ENCODE measurements at places on chromosomes 5 and 9. TPM values are rescaled to one million over a fixed set of nuclear protein-coding genes. Genes with fewer than 3 reads are reported as not detected.

DNA sequence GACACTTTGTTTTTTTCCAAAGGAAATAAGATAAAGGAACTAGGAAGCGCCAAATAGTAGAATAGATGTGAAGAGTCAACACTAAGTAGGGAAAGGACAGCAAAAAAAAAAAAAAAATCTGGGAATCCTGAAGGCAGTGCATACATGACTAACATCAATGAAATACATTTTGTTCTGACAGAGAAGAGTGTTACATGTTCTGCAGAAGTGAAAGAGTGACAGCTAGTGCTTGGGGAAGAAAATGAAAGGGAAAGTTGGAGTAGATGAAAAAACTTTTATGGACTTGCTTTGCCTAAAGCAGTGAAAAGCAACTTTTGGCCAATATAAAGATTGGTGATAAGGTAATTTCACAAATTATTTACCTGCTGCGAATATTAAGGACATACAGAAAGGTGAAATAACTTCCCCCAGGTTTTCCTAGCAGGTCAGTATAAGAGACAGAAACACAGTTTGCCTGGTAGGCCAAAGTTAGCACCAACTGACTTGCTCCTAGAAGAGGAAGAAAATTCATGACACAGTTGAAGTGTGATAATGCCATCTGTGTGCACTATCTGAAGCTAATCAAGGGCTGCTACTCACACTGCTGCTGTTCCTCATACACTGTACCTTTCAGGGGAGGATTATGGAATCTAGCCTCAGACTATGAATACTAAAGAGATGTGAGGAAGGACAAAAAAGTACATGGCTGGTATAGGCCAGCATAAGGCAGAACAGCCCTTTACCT is 38.6 kb downstream of the RANBP6 start:
- DNase-seq = no peak

DNA sequence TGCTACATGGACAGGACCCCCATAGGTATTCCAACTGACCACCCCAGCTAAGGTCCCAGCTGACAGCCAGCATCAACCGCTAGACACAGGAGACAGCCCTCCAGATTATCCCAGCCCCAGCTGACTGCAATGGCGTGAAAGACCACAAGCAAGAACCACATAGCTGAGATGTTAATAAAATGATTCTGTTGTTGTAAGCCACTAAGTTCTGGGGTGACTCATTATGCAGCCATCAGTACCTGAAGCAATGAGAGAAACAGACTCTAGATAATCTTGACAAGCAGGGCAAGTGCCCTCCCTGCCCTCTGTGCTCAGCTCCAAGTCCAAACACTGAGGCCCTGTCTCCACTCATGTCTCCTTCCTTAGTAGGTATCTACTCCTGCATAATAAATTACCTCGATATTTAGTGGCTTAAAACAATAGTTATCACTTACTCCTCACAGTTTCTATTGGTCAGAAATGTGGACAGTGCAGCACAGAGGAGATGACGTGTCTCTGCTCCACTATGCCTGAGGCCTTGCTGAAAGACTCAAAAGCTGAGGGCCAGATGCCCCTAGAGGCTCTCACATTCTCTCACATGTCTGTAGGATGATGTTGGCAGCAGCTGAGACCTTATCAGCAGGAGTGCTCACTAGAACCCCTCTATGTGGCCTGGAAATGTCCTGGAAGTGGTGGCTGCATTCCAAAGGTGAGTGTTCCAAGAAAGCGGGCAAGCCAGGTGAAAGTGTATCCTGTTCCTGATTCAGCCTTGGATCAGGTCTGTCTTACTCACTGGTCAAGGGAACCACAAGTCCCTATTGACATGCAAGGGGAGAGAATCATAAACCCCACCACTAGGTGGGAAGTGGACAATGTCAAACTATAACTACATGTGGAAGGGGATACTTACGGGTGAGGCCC is 2.5 kb downstream of the MGAT1 start:
- DNase-seq = no peak

DNA sequence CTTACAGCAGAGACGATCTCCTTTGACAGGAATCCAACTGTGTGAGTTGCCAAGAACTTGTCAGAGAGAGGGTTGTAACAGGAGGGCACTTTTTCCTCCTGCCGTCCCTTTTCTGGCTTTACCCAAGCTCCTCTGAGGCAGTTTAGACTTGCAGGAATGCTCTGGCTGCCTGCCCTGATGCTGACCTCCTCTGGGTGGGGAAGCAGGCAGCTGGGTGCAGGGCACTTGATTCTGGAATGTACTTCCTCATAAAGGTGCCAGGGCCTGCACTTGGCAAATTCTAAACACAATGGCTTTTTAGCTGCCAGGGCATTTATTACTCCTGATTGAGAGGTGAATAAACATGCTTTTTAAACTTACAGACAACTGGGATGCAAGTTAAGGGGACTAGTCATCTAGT is 190.4 kb downstream of the EPB41L4A start:
- no peak for DNase-seq

GRCh38 chr5:92927291-92927778 is 653.7 kb downstream of the NR2F1-AS1 start:
- DNase-seq = no peak

DNA sequence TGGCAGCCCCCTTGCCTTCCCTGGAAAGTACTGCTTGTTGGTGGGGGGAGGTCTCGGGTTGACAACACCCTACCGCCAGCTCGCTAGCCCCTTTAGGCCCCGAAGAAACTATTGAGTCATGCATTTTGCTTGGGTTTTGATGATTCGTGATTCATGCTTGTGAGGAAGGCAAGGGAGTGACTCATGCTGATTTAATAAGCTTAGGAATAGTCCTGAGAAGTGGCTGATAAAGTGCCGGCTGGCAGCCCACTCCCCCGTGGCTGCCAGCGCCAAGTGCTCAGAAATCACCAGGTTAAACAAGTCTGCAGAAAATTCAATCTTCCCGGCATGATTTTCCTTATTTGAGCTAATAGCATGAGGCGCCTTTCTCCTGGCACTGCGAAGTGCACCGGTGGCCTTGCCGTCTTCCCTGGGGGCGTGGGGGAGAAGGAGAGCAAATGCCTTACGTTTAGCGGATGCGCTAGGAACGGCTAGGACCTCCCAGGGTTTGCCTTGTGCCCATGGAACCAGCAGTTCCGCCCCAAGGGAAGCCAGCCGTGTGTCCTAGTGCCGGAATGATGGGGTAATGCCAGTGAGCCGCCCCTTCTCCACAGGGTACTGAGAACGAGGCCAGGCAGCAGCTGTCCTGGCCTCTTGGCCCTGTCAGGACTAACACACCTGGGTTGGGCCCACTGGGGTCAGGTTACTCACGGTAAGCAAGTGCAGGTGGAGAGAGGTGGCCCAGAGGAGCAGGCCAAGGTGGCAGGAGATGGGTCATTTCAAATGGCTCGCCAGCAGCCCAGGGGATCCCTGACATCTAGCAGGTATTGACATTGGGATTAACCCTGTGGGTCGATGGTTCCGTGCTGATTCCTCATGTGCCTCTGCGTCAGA is 151.9 kb downstream of the MACROH2A1 start:
- DNase-seq = no peak

SRP19 gene
- total RNA-seq = 40.2 TPM

GNAQ gene
- 55.5 TPM for total RNA-seq

DNA sequence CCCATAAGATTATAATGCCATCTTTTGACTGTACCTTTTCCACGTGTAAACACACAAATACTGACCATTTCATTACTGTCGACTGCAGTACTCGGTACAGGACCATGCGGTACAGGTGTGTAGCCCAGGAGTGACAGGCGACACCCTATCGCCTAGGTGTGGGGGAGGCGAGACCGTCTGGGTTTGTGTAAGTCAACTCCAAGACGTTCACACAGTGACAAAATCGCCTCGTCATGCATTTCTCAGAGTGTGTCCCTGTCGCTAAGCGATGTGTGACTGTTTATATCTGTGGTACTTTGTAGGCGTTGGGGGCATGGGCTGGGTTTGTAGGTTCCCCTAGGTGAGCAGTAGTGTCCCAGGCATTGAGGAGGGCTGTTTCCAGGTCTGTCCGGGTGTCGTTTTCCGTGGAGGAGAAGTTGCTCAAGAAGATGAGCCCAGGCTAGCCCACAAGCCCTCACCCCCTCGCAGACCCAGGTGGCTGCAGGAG is 20.3 kb downstream of the NEK6 start:
- DNase-seq = no peak

DNA sequence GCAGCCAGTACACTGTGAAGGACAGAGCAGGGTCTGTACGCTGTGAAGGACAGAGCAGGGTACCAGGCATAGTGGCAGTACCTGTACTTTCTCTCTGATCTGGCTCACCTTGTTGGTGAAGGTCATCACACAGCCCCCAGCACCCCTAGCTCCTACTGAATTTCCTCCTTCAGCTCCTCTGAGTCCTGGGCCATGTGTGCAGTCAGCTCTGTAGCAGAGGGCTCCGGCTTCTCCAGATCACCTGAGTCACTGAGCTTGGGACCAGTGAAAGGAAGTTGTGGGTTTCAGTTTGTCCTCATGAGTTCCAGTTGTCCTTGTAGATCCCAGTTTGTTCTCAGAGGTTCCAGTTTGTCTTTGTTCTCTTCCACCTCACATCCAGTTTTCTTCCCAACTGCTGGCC is 5.5 kb downstream of the NUDT2 start:
- DNase-seq = no peak

GRCh38 chr9:101398930-101399642 is 435 bp downstream of the ZNF189 start:
- no peak for DNase-seq

- no peak for DNase-seq
Measured at GRCh38 chr5:133409210-133409674, 203.1 kb downstream of the FSTL4 start.

DNA sequence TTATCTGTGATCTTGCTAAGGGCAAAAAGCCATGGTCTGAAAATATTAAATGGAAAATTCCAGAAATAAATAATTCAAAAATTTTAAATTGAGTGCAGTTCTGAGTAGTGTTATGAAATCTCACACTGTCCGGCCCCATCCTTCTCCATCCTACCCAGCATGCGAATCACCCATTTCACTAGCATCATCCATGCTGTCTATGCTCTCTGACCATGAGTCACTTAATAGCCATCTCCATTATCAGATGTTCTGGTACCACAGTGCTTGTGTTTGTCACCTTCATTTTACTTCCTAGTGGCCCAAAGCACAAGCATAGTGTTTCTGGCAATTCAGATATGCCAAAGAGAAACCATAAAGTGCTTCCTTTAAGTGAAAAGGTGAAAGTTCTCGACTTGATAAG is 63.3 kb upstream of the SMC5 start:
- DNase-seq = no peak

- DNase-seq = no peak
Measured at GRCh38 chr9:75889977-75890471, 449 bp upstream of the PCSK5 start.

CATSPER3 gene
- total RNA-seq = not detected

GRCh38 chr5:92912283-92912682 is 668.7 kb downstream of the NR2F1-AS1 start:
- no peak for DNase-seq

DNA sequence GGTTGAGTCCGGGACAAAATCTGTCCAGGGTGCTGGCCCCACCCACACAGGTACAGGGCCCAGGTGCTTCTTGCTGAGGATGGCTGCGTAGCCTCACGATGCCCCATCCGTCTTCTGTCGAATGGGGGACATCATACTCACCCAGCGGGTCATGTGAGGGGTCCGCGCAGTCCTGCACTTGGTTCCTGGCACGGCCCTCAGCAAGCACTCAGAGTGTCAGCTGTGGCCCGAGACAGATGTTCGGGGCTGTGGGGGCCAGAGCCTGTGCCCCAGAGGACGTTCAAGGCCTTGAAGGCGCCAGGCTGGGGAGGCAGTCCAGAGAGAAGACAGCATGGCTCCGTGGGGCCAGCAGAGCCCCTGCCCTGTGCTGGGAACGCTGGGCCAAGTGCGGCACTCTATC is 27.8 kb downstream of the NR5A1 start:
- DNase-seq = no peak

DNA sequence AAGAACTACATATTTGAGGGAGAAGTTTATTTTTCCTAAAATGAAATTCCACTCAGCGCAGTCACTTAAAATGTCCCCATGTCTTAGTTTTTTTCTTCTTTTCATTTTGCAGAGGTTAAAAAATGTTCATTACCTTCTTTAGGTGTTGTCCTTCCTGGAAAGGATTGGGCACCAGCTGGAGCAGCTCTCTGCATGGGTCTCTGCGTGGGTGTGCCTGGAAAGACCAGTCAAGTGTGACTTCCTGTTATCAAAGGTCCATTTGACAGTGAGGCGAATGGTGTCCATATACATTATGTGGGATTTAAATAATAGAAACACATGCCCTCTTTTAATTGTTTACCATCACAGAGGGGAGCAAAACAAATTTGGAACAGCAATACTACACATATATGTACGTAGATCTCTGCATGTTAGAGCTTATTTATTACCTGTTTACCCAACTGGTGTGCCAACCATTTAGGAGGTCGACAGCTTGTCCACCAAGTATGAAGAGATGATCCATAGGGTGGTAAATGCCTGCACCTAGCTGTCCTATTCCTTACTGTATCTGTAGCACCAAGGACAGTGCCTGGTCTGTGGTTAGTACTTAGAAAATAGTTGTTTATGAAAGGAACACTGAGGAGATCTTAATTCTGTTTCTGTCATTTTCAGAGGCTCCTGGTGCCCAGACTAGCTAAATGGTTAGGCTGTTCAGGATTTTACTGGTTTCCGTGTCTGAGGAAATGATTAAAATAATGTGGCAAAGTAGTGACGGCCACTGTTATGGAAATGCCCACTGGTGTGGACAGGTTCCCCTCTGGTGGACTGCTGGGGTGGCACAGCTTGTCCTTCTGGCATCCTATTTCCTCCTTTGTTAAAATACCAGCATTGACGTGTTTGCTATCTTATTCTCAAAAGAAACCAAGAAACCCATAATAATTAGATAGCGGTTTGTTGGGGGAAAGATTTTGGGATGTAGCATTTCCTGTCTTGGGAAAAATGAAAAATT is 200.4 kb downstream of the MAST4 start:
- no peak for DNase-seq

DNA sequence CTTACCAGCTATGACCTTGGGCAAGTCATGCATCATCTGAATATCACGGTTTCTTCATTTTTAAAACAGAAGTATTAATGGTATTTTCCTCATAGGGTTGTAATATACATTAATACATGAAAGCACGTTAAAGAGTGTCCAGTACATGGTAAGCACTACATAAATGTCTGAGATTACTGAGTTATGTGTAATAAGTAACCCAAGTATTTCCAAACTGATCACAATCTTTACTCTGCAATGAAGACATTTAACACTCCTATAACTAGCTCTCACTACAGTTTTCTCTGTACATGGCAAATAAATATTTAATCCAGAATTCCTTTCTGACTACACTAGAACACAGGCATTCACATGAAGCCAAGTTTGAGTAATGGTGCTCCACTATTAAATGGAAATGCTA is 4.0 kb downstream of the GLDC start:
- DNase-seq = no peak

SLC22A4 gene
- 0.16 TPM for total RNA-seq

CERCAM gene
- total RNA-seq = 0.30 TPM

LOX gene
- total RNA-seq = 0.11 TPM

PITX1 gene
- total RNA-seq = not detected

GRCh38 chr5:39867923-39868322 is 443.1 kb upstream of the DAB2 start:
- DNase-seq = no peak
